GM12891 (cell line): ENCODE measurements at places on chromosomes 16 and 17.

DNA sequence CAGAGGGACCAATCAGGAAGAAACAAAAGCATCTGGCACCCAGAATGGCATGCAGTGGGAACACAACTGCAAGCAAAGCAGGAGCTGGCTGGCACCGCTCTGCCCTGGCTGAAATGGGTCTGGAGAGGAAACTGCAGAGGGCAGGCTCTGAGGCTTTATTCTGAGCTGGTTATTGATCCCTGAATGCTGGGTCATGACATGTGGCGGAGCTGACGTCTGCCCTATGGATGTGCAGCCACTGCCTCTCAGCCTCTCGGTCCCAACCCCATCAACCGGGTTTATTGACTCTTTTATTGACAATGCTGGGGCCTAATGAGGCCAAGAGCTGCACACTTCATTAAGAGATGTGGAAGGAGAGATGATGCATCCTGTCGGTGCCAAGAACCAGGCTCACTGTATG is 3.9 kb upstream of the SKAP1 start:
- no peak for DNase-seq

GRCh38 chr17:41211845-41212466 is 14.5 kb upstream of the KRTAP9-2 start:
- DNase-seq = no peak

DNA sequence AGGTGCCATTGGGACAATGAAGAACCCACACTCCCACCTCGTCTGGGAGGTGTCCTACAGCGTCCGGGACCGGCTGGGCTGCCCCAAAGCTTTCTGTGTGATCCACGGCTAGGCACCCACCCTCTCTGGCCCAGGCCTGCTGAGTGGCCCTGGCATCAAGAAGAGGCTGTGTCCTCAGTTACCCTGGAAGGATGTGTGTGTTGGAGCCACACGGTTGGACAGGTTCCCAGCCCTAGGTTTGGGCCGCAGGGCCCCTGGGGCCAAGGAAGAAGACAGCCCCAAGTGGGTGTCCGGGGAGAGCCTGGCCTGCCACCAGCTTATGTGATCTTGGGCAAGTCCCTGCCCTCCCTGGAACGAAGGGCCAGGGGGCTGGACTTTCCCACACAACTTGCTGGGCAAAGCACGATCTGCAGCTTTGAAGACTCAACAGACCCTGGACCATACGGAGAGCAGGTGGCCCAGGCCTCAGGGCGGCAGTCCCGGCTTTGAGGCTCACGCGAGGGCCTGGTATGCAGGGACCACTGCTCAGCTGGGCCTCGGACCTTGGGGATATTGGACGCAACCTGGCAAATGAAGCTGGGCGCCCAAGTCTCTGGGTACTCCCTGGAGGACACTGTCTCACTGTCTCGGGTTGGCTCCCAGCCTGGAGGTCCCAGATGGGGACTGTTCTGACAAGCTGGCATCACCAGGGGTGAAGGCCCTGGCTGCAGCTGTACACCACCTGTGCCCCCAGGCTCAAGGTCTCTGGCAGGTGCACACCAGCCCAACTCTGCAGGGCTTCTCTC is 17.5 kb downstream of the MYBBP1A start:
- DNase-seq = no peak

DNA sequence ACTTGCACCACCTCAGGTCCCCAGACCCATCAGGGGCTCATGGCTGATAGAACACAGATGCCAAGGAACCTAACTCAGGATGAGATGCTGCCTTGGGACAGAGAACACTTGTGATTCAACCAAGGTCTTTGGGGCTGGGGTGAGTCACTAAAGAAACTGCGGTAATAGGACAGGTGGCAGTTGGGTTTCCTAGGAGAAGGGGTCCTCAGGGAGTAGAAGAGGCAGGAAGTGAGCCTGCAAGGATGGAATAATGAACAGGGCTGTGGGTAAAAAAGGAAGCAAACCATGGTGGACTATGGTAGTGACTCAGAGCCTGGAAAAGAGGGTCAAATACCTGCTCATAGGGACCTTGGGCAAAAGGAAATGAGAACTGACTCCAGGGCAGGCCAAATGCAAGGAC is 6.5 kb upstream of the PNPO start:
- no peak for DNase-seq

DNA sequence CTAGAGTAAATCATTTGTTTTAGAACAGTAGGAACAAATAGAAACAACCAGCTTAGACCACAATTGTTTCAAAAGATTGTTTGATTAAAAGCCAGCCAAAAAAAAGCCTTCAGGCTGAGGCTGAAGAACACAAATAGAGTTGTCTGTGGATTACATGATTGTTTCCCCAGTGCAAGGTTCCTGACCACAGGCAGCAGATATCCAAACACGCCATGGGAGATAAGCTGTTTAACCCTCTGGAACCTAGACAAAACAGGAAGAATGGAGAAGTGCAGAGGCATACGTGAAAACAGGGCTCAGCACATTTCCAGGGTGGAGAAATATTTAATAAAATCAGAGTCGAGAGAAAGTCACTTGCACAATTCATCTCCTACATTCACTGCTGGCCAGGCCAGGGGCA is 21.0 kb downstream of the ATPAF2 start:
- DNase-seq = no peak

DNA sequence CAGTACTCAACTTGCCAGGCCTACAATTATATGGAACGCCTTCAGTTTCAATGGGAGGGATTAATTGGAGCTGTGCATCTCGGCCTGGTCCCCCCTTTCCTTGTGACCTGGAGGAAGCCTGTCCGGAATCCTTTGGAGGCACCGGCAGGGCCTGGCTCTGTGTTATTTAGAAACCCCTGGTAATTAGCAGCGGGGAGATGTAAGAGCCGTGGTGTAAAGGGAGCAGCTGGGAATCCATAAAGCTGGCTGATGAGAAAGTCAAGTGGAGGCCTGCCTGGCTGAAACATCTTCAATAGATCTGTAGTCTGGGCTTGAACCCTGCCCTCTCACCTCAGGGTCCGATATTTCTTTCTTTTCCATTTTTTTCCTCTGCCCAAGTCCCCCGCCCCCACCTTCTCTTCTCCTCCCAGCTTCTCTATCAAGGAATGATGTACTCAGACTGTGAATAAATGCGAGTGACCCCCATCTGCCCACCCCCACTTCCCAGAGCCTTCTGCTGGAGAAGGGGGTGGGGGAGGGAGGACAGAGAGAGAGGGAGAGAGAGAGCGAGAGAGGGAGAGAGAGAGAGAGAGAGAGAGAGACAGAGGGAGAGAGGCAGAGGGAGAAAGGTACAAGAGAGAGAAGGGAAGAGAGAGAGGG is 495.5 kb upstream of the ZFHX3 start:
- DNase-seq = no peak

DNA sequence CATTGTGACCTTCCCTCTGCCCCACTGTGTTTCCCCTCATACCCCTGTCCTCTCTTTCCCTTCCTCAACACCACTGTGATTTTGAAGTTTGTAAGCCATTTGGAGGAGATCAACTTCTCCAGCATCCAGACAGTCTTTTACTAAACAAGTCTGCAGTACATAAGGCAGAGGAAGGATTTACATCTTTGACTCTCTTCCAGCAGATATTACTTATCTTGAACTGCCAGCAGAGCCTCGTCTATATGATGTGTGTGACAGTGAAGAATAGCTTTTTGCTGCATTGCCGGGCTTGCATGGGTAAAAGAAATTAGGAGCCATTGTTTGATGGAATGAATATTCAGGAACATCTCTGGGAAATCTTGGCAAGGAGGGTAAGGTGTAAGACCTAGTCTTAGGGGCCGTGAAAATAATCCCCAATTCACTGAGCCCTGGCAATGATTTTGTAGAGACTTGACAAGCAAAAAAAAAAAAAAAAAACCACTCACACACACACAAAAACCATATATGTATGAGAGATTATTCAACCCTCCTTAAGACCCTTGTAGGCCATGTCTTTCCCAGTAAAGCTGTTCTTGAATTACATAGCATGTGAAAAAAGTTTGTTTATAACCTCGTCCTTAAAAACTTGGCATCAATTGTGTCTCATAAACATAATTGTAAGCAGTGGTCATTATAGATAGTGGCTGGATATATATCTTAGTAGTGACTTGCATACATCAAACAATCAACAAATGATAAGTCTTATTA is 903.9 kb downstream of the CDH11 start:
- no peak for DNase-seq

DNA sequence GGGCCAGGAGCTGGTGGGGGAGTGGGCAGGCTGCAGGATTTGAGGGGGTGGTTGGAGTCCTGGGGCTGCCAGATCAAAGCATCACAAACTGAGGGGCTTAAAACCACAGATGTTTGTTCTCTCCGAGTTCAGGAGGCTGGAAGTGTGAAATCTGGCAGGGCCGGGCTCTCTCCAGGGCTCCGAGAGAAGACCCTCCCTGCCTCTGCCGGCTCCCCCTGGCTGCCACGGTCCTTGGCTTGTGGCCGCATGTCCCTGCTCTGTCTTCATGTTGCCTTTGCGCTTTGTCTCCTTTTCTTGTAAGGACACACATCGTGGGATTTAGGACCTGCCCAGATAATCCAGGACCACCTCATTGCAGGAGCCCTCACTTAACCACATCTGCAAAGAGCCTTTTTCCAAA is 139.8 kb upstream of the GSE1 start:
- no peak for DNase-seq

DNA sequence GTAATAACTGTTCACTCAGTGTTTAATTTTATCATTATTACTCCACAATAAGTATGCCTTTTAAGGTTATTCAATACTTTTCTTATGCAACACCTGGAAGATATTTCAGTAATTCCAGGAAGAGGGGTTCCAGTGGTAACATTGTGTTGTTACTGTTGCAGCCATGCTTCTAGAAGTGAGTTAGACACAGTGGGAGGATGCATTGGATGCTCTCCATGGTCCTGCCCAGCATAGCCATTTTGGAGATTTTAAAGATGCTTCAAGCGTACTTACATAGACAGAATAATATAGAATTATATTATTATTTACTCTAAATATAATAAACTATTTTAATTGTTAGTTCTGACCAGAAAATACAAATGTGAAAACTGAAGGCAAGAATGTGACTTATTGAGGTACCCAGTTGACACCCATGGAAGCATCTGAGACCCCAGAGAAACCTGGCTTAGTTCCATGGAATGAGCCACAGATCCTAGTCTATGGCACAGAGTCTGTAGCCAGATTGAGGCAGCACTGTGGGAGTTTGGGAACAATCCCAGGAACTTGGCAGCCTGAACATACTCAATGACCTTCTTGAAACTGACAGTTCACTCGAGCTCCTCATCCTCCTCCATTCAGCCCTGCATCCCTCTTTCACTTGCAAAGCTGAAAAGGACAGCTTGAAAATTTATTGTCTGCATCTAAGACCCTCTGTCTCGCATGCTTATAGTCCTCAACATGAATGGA is 190.1 kb upstream of the HS3ST4 start:
- no peak for DNase-seq
